ENCODE measurements at places on chromosomes 11 and 22.

- DNase-seq, result no peak
Observed at GRCh38 chr11:133548641-133549040, 16.3 kb upstream of the OPCML start.

DNA sequence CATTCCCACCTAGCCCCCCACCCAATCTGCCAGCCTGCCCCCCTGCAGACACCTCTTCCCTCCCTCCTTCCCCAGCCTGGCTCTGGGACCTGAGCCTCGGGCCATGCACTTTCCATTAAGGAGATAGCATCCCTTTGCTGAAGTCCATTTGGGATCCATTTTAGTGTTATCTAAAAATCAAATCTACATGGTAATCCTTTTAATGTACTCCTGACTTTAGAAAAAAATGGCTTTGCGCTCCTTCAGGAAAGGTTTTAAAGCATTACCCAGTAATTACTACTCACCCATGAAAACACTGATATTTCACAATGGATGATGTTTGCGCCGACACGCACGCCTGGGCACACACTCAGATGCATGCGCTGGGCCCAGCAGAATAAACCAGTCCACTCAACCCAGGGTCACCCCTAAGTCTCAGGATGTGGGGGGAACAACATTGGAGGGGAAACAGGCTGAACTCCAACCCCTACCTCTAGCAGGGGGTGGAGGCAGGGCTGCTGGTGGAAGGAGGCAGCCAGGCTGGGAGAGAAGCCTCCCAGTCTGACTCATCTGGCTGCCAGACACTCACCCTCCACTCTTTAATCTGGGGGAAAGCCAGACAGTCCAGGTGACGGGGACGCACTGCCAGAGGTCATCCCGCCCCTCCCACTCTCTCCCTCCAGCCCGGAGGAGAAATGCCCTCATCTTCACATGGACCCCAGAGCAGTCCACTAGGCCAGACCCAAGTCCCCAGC, 29.8 kb downstream of the LMO1 start:
- peak; percentile 64 for DNase-seq

GRCh38 chr22:33812360-33812977, 107.8 kb downstream of the LARGE1 start:
- no peak for DNase-seq

DNA sequence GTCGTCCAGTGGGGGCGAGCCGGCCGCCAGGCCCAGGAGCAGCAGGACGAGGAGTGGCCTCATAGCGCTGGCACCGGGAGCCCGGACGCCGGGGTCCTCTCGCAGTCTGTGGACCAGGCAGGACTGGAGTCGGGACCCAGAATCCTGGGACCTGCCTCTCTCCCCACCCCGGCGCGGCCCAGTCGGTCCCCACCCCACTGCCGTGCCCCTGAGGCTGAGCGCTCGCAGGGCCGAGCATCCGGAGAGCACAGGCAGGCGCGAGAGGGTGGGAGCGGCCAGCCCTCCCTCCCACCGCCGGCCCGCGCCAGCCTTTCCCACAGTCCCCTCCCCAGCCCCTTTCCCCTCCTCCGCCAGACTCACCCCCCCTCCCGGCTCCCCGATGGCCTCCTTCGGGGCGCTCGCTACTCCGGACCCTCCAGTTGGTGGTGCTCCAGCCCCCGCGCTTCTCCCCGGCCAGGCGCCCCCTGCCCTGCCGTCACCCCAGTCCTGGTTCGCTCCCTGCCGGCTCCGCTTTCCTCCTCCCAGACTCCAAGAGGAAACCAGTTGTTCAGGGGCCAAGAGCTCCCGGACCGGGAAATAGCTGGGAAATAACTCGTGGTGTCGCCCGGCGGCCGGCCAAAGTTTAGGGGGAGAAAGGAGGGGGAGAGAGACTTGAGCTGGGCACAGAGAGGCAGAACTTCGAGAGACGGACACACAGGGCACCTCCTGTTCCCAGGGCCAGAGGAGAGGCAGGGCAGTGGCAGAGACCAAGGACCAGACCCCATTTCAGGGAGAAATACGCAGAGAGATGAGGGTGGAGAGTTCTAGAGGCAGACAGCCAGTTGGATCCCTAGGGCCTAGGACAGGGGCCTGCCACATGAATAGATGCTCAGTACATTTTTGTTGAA, at the start of gene C1QTNF5:
TSS of gene C1QTNF5 (minus strand) at position 549 of the 887 bp plus-strand sequence. CDS start at position 63, 486 bp downstream.
- no peak for DNase-seq

- DNase-seq, result no peak
Observed at GRCh38 chr11:75625991-75626888, 42.6 kb downstream of the MAP6 start.

DNA sequence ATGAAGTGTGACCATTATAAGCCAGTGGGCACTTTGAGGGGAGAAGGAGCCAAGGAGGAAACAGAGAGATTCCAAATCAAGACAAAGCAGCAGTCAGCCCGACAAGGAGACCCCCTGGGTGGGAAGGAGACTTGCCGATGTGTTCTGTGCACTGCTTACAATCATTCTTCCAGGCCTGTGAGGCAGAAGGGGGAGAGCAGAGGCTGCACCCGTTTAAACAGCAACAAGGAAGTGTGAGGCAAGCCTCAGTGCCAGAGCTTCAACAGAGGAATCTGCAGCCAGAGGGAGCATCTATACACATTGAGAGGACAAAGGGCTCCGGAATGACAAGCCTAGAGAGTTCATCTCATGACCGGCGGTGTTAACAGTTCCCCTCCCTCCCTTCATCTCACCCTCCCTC, 121.1 kb downstream of the NXPE2 start:
- no peak for DNase-seq

DNA sequence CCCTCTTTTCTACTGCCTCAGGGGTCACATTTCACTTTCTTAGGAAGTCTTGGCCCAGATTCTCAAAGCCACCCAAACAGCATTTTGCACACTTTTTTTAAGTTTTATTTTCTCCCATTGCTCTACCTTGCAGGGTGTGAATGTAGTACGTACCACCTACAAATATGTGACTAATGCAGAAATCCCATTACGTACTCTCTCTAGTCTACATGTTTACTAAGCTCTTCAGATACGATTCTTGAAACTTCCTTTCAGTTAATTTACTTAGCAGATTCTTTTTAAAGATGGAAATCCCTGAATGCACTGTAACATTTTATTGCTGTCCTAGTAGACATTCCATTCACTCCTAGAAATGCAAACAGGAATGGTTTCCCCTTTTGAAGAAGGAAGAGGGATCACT, 61.3 kb downstream of the LRRC4C start:
- no peak for DNase-seq

GRCh38 chr22:49779211-49779610, 48.5 kb downstream of the BRD1 start:
- DNase-seq, result no peak

DNA sequence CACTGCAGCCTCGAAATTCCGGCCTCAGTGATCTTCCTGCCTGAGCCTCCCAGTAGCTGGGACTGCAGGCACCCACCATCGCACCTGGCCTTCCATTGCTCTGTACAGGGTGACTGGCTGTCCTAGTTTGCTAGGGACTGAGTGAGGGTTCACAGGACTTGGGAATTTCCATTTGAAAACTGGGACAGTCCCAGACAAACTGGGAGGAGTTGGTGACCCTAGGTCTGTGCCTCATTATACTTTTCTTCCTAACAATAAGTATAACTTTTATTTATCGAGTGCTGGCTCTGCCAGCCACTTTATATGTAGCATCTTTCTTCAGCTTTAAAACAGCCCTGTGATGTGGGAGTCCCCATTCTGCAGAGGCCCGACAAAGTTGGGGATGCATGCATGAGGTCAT, 25.5 kb downstream of the TCP11L1 start:
- no peak for DNase-seq

- peak; percentile 83 for DNase-seq
Observed at GRCh38 chr11:63599211-63600122, 14.8 kb downstream of the PLAAT3 start.

- DNase-seq, result no peak
Observed at GRCh38 chr11:80916173-80916798, 1475.5 kb upstream of the TENM4 start.

All from epithelial cell of proximal tubule (primary cell).